ENCODE measurements at places on chromosomes 4 and X.

- no peak for DNase-seq
Measured at GRCh38 chrX:134375691-134376090, 84.3 kb upstream of the HPRT1 start.

GRCh38 chr4:113080050-113080449 lies 30.6 kb downstream of the ANK2 start:
- DNase-seq, result no peak

DNA sequence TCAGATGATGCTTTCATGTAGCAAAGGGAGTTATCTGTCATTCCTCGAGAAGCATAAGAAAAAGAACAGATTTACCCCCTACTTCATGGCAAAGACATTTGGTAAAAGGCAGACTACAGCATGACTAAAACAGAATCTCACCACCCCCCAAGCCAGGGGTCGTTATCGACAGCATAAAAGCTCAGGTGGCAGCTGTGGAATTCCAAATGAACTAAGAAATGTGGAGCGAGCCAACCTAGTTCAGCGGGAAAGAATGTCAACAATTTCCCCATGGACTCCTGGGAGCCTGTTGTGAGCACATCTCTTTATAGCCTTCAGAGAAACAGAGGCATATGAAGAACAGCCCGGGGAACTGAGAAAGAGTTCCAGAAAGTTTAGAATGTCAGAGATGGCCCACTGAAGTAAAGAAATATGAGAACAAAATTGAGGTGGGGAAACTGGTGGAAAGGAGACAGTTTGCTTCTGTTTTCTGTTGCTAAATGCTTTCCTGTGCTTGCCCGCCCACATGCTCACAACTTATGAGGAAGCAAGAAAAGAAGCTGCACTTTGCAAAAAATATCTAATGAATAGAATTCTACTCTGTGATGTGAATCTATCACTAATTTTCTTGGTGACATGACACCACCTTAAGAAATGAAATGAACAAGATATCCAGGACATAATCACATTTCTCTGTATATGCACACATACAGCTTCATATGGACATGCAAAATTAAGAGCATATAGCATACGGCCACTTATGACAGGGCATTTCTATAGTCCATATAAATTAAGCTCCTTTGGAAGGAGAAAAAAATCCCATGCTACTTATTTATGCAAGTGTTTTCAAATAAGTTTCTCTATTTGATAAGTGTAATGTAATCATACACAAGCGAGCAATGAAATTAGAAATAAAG lies 135.3 kb upstream of the MID1 start:
- no peak for DNase-seq

GRCh38 chrX:150849486-150849885 lies 49.0 kb downstream of the CD99L2 start:
- no peak for DNase-seq

DNA sequence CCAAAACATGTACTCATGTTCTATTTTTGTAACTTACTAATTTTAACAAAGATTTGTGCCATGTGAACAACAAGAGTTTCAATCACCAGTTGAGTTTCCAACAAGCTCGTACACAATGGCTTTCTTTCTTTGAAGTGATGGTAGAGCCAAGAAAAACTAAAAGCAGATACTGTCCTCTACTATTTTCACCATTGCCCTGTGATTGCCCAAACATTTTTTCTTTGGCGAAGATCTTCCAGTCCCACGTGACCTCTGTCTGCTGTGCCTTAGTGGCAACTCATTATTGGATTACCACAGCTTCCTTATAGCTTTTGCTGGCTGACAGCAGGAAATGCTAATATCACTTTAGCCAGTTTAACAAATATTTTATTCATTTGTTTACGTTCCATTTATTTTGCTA lies 1147.1 kb downstream of the STIM2 start:
- no peak for DNase-seq

DNA sequence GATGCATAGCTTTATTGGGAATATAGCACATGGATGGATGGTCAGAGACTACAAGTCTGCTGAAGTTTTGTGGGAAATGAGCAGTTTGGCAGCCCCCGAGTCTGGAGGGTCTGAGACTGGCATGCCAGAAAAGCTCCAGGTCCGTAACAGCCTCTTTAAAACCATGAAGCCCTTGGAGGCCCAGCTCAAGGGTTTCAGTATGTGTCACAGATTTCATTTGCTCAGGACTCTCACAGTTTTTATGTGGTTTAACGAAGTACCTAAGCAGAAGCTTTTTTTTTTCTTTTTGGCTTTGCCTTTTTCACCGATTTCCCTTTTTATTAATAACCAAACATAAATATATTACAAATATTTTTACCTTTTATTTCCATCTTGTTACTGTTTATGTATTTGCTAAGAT lies 30.6 kb upstream of the TMEM184C start:
- no peak for DNase-seq

GRCh38 chr4:116561768-116562167 lies 523.6 kb downstream of the TRAM1L1 start:
- DNase-seq, result no peak

GRCh38 chrX:29687687-29688086 lies 527.7 kb upstream of the MAGEB2 start:
- DNase-seq, result no peak

GRCh38 chrX:39258331-39258730 lies 457.1 kb downstream of the MID1IP1 start:
- no peak for DNase-seq
